ENCODE measurements at places on chromosomes 2 and 18.

DNA sequence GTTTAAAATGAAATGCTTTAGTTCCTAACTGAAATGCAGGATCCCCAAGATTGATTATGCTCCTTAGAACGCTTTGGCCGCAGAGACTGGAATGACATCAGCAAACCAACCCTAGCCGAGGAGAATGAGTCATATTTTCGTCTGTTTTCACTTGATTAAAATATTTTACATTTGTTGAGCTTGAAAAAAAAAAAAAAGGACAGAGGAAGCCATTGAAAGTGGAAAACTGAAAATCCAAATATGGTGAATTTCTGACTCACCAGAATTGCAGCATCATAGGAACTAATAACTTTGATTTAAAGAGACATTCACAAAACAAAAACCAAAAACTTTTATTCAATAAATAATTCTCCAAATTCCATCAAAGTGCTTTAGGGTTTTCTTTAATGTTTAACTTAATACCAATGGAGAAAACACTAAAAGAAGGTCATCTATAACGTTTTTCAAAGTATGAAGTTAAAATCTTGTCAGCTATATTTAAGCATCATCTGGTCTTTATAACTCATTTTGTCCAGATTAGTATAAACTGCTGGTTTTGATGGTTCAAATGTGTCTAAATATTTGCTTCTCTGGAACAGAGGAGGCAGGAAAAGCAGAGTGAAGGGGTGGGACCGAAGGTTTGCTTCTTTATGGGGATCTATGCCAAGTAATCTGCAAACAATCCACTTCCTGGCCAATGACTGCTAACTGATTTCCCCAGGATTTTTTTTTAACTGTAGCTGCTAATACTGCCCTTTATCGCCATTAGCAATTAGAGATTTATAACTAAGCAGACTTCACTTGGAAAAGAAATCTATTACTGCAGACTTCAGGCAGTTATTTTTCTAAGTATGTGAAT lies 30.9 kb upstream of the COL5A2 start:
- DNase-seq: peak; percentile 98

GRCh38 chr2:141899740-141900139 lies 231.1 kb downstream of the LRP1B start:
- no peak for DNase-seq

DNA sequence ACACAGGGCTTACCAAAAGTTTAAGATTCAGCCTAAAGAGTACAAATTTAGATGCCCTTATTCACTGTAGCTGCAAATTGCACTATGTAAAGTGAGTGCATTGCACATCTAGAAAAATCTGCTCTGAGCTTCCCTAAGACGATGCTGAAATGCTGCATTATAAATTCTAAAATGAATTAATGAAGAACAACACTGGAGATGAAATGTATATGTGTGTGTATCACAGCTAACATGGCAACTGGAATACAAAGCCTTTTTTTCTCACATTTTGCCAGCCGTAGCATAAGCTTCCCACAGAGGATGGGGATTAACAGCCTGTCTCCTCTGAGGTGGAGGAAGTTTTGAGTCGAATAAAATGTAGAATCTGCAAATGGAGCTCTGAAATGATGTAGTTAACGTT lies 338.3 kb upstream of the ZEB2 start:
- DNase-seq: no peak

- DNase-seq: no peak
These were observed 72.1 kb upstream of the MAP4K4 start for GRCh38 chr2:101625387-101625786.

- DNase-seq: no peak
These were observed 3.9 kb downstream of the SALL3 start for GRCh38 chr18:78983512-78983911.

- DNase-seq: no peak
These were observed 36.3 kb downstream of the NCKAP1 start for GRCh38 chr2:183001948-183002347.

GRCh38 chr2:73134471-73134870 lies 21.7 kb upstream of the RAB11FIP5 start:
- DNase-seq: peak; percentile 41

DNA sequence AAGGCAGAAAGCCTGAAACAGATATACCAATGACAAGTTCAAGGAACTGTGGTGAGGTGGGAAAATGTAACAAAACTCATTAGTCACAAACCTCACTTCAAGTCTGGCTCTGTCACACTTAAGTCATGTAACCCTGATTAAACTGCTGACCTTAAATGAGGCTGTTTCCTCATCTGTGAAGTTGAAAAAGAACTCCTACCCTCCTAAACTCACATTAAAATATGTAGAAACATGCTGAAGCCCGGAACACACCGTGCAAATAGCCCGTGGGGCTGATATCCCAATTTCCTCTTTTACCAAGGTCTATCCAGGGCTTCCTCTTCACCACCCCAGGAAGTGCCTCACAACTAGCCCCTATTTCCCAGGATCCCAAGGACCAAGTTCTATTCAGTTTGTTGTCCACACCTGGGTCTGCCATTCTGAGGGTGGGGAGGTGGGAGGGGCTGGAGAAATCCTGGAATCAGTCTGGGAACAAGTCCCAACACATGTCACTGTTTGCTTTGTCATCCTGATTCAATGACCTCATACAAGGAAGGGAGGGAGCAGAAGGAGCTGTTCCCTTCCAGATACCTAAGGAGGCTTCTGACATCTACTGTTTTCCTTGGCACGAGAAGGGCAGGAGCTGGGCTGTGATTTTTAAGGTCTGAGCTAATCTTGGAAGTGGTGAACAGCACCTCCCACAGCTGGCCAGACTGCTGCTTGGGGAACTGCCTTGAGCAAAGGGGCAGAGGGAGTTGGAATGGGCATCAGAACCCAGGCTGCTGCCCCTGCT lies 42.3 kb downstream of the SLC4A1AP start:
- peak; percentile 94 for DNase-seq

GRCh38 chr18:53747663-53748160 lies 476.8 kb downstream of the MBD2 start:
- no peak for DNase-seq

- no peak for DNase-seq
These were observed 291.9 kb downstream of the PHLPP1 start for GRCh38 chr18:63007231-63007630.

- no peak for DNase-seq
These were observed 163.0 kb upstream of the SPHKAP start for GRCh38 chr2:228344531-228344930.

DNA sequence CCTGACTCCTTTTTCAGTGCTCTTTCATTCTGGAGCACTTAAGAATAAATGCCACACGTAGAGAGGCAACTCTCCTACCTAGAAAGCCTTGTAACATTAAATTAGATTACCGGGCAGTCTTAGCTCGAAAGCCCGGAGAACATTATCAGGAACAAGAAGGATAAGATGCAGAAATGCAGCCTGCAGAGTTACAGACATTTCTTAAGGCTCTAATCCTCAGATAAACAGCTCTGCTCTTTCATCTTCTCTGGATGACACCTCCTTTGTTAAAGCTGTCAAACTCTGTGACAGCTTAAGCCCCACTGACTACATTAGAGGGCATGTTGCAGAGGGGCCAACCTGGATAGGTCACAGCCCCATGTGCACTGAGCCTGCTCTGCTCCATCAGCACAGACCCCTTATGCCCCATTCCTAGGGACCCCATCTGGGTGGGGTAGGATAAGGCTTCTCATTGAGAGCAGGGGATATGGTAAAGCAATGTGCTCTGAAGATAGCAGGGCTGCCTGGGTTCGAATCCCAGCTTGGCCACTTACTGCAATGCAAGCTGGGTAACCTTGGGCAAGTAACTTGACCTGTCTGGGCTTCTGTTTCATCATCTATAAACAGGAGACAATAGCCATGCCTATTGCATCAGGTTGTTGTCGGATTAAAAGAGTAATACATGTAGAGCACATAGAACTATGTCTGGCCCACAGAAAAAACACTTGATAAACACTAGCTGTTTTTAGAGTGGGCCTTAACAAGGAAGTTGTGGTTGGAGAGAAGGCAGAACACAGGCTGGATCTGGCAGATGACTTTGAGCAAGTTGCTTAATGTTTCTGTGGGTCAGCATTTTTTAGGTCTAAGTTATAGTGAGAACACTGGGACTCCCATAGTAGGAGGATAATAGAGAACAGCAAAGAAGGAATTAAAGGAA lies 111.4 kb downstream of the THNSL2 start:
- no peak for DNase-seq

DNA sequence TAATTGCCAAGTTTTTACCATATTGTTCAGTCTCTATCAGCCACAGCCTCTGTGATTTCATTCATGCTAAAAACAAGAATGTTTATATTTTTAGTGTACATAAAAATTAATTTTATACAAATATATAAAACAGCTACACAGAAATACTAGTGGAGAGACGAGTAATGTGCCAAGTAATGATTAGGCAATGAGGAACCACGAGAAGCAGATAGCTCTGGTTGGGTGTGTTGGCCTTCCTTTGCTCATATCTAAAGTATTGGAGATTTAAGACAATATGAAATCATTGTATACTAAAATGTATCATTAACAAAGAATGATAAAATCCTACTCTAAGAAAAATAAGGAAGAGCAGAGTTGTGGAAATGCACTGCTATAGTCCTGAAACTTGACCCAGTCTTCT lies 326.7 kb downstream of the AGAP1 start:
- DNase-seq: no peak

DNA sequence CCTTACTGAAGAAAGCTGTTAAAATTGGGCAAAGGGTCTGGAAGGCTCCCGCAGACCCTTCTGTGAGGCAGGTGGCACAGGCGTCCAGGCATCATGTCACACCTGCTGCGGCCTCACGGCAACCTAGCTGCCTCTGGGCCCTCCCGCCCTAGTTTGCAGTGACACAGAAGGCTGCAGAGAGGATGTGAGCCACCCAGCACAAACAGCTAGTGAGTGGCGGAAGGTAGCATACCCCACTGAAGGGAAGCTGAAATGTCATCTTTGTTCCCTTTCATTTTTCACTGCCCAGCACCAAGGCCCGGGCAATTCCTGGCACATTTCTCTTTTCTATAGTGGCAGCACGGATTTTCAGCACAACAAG lies 53.8 kb downstream of the TRAPPC12 start:
- no peak for DNase-seq

- no peak for DNase-seq
These were observed 16.5 kb upstream of the KLHL23 start for GRCh38 chr2:169716938-169717690.

GRCh38 chr2:117555965-117556364 lies 258.5 kb upstream of the DDX18 start:
- DNase-seq: no peak

DNA sequence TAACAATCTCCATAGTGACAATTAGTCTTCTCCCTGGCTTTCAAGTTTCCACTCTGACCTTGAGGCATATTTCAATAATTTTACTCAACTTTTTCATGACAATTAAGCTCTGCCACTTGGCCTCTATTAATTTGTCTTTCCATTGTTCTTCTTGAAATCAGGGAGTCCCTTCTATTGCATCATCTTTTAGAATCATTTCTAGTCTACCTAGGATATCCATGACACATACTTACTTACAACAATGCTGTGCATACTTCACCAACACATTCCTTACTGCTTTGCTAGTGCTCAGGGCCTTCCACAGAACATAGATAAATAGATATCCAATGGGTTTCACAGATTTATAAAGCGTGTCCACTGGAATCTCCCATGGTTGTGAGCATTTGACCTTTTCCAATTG lies 331.5 kb upstream of the LRP1B start:
- no peak for DNase-seq

DNA sequence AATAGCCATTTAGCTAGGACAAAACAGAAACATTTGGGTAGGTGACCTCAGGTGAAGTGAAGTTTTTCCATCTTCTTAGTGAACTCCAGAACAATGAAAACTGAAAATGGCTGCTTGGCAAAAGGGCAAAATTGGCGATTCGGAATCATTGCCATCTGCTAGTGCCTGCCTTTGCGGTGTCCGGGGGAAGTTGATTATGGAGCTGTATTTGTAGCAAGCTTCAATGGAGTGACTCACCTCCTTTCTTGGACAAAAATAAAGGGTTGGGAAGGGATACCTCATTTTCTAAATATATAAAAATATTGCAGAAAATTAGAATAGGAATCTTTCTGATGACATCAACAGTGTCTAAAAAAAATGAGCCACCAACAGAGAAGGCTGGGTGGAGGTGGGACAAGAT lies 460.5 kb downstream of the TGIF1 start:
- peak; percentile 47 for DNase-seq

DNA sequence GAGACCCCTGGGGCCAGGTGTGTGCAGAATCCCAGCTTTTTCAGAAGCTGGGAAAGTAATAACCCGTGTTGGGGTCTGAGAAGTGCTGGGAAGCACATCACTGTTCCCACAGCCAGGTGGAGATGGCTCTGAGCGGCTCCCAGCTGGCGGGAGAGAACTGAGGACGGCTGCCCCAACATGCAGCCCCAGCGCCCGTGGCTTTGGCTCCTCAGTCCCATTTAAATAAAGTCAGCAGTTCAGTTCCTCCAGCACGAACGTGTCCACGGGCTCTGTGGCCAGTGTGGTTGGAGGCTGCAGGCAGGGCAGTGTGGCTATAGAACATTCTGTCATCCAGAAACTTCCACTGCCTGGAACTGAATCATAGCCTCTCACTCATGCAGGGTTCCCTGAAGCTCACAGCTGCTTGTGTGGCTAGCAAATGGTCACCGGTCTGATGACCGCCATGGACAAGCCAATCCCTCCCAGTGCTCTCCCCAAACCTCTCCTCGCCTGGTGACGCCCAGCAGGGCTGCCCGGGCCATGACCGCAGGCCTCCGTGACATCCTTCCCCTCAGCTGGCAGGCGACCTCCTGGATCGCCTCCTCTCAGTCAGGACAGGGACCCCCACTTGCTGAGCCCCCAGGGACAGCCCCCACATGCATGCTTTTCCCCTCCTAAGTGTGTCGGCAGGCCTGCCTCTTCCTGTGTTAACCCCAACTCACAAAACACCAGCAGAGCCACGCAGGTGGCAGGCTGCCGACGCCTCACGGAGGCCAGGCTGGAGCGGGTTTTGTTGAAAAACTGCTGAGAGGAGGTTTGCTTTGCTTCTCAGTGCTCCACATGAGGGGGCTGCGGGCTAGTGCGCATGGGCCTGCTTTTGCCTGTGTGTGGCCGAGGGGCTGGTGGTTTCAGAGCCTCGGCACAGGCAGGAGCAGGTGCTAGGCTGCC lies 1.3 kb downstream of the RTP5 start:
- no peak for DNase-seq

GRCh38 chr2:55045780-55046179 lies 4.5 kb downstream of the RTN4 start:
- no peak for DNase-seq

- DNase-seq: no peak
These were observed 87.9 kb downstream of the PXDN start for GRCh38 chr2:1656326-1656960.

- no peak for DNase-seq
These were observed 38.5 kb downstream of the NTSR2 start for GRCh38 chr2:11631462-11631861.

Measured in fibroblast of skin of right quadriceps (primary cell).